Smooth muscle cell of the umbilical artery (primary cell): ENCODE measurements at places on chromosomes 1 and 21. TPM values are rescaled to one million over a fixed set of nuclear protein-coding genes. Genes with fewer than 3 reads are reported as not detected.

The MPL gene
- total RNA-seq, result not detected in 2 replicates

The TINAGL1 gene
- total RNA-seq, result 241 and 312 TPM in 2 replicates

The ADORA3 gene
- not detected in 2 replicates for total RNA-seq

The S100B gene
- total RNA-seq, result not detected in 2 replicates

The KCNQ4 gene
- not detected in 2 replicates for total RNA-seq

The LRRC41 gene
- total RNA-seq, result 91.5 and 116 TPM in 2 replicates

The MAN1C1 gene
- 0.65 and 2.1 TPM in 2 replicates for total RNA-seq

The ZBTB8A gene
- total RNA-seq, result 7.2 and 8.0 TPM in 2 replicates

The KDF1 gene
- not detected in 2 replicates for total RNA-seq

The ACOT11 gene
- 1.5 and 2.4 TPM in 2 replicates for total RNA-seq

The FCRL2 gene
- total RNA-seq, result not detected in 2 replicates

The LRIF1 gene
- total RNA-seq, result 14.0 and 16.7 TPM in 2 replicates

The TMEM35B gene
- 17.0 and 49.3 TPM in 2 replicates for total RNA-seq

The COL11A1 gene
- 346 and 376 TPM in 2 replicates for total RNA-seq

The DMBX1 gene
- not detected in 2 replicates for total RNA-seq

The NCF2 gene
- total RNA-seq, result not detected in 2 replicates

The APOBEC4 gene
- not detected in 2 replicates for total RNA-seq

The MAB21L3 gene
- 0.09 TPM in 1 of 2 replicates, not detected in the other for total RNA-seq

The FAM110D gene
- total RNA-seq, result not detected in 2 replicates

The LENEP gene
- not detected in 2 replicates for total RNA-seq

The SSBP3 gene
- total RNA-seq, result 10.7 and 11.0 TPM in 2 replicates

The LRRC7 gene
- total RNA-seq, result 0.46 TPM in 1 of 2 replicates, not detected in the other

The FCRL3 gene
- not detected in 2 replicates for total RNA-seq

The ELOVL1 gene
- 23.2 and 53.9 TPM in 2 replicates for total RNA-seq

The SLFNL1 gene
- total RNA-seq, result 0.65 and 0.89 TPM in 2 replicates

The PLEKHO1 gene
- total RNA-seq, result 38.6 and 49.7 TPM in 2 replicates

The LINGO4 gene
- total RNA-seq, result not detected in 2 replicates

The C1QA gene
- total RNA-seq, result not detected in 2 replicates

The PIGR gene
- not detected in 2 replicates for total RNA-seq

The ATP6V0B gene
- total RNA-seq, result 74.9 and 154 TPM in 2 replicates

The C1orf115 gene
- total RNA-seq, result 0.28 and 0.30 TPM in 2 replicates

The TTC22 gene
- total RNA-seq, result not detected in 2 replicates

The CD101 gene
- total RNA-seq, result under 0.01 and 0.18 TPM in 2 replicates

The CLCA4 gene
- total RNA-seq, result not detected in 2 replicates
